ENCODE measurements at places on chromosomes 5 and 9.

DNA sequence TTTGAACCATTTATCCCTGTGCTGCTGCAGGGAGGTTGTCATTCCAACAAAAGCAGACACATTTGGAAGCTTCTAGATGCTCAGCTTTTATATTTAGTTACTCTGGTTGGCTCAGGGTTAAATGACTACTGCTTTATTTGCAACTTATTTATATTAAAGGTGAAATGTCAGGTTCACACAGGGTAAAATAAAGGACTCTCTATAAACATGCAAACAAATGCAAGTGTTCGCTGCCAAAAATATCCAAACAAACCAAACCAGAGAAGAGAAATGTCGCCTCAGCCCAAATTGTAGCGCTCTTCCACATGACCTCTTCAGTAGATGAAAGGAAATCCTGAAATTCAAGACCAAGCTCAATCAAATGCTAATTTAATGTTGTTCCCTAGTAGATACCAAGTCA is 57.0 kb upstream of the LIFR start:
- DNase-seq: no peak

- DNase-seq: no peak
These were observed 176.7 kb upstream of the RAD23B start for GRCh38 chr9:107106416-107106815.

GRCh38 chr9:16543686-16544085 is 326.8 kb downstream of the BNC2 start:
- DNase-seq: no peak

- DNase-seq: no peak
These were observed 48.9 kb upstream of the CDKN2AIPNL start for GRCh38 chr5:134460551-134460950.

GRCh38 chr9:114351932-114352331 is 22.3 kb downstream of the ORM2 start:
- DNase-seq: no peak

GRCh38 chr5:4130819-4131218 is 535.2 kb downstream of the IRX1 start:
- DNase-seq: no peak

DNA sequence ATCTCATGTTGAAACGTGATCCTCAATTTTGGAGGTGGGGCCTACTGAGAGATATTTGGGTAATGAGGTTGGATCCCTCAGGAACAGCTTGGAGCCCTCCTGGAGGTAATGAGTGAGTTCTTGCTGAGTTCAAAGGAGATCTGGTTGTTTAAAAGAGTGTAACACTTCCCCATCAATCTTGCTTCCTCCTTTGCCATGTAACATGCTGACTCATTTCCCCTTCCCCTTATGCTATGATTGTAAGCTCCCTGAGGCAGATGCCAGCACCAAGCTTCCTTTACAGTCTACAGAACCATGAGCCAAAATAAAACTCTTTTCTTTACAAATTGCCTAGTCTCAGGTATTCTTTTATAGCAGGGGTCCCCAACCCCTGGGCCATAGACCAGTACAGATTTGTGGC is 352.3 kb downstream of the SLCO4C1 start:
- DNase-seq: no peak

DNA sequence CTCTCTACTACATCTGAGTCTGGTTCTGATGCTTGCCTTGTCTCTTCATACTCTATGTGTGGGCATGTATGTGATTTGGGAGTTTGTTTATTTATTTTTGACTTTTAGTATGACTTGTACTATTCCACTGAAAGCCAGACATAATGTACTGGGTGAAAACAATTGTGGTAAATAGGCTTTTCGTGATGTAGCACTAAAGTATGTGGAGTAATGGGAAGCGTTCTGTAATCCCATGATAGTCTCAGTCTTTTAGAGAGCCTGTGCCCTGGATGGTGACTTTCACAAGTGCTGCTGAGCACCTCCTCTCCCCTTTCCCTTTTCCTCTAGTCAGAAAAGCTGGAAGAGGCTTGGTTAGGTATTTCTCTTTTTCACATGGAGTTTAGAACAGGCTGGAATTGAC is 85.8 kb upstream of the S1PR3 start:
- DNase-seq: no peak

GRCh38 chr5:112025757-112026156 is 268.8 kb upstream of the NREP start:
- DNase-seq: no peak

DNA sequence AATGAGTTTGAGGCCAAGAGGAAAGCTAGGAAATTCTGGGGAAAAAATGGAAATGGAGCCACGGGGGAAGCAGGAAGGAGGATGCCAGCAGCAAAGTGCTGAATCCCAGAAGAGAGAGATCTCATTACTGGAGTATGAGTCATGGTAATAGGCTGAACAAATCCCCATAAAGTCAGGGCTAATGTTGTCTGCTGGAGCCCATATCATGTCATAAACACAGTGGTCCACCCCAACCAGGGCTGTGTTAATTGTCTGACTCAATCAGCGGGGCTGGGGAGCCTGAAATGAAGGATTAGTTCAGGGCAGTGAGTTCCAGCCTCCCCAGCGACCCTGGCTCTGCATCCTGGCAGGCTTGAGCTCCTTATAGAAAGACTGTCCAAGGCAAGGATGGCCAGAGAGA is 68.8 kb downstream of the TLR4 start:
- DNase-seq: no peak

DNA sequence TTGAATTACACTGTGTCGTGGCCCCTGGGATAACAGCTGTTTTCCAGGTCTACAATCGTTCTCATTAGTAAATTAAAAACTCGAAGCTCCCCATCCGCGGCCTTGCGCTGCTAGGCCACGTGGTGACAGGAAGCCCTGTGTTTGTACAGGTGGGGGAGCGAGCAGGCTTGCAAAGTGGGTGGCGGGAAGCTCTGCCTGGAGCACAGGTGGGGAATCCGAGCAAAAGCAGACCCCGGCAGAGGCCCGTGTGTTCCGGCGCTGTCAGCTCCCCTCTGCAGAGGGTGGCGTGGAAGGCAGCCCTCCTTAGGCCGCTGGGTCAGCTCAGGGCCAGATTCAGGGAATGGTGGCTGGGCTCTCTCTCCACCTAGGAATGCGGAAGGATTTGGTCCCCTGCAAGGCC is 59.5 kb upstream of the ERCC6L2 start:
- DNase-seq: no peak

- no peak for DNase-seq
These were observed 78.0 kb downstream of the AMBP start for GRCh38 chr9:114000063-114000454.

All from GM12891 (cell line).